Stimulated activated CD4-positive, alpha-beta T cell treated with anti-CD3 and anti-CD28 coated beads, Interleukin-1b, Interleukin-23, amount 100 ng/mL, for 4 hours (primary cell): ENCODE measurements at places on chromosomes 6 and 20.

DNA sequence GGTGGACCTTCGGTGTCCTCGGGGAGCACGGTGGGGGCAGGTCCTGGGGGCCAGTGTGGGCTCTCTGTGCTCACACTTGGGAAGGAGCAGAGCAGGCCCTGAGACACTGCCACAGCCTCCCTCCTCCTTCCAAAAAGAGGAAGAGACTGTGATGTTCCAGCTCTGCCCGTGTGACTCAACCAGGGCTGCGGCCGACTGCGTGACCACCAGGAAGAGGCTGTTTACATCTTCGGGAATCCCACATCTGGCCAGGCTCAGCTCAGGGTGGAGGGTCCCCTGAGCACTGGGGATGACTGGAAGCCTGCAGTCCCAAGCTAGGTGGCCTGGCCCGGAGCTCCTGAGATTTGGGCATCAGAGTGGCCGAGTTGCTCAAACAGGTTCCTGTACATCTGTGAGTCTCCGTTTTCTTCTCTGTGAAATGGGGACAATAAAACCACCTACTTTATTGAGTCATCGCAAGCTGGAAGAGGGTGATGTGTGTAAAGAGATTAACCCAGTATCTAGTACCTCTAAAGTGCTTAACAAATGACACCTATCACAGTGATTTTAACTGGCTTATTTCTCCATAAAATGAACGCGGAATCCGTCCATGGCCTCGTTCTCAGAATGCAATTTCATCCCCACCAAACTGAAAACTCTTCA is 242.1 kb downstream of the DLL1 start:
- no peak for DNase-seq

GRCh38 chr6:81758221-81758620 is 5.7 kb upstream of the TENT5A start:
- DNase-seq: no peak

DNA sequence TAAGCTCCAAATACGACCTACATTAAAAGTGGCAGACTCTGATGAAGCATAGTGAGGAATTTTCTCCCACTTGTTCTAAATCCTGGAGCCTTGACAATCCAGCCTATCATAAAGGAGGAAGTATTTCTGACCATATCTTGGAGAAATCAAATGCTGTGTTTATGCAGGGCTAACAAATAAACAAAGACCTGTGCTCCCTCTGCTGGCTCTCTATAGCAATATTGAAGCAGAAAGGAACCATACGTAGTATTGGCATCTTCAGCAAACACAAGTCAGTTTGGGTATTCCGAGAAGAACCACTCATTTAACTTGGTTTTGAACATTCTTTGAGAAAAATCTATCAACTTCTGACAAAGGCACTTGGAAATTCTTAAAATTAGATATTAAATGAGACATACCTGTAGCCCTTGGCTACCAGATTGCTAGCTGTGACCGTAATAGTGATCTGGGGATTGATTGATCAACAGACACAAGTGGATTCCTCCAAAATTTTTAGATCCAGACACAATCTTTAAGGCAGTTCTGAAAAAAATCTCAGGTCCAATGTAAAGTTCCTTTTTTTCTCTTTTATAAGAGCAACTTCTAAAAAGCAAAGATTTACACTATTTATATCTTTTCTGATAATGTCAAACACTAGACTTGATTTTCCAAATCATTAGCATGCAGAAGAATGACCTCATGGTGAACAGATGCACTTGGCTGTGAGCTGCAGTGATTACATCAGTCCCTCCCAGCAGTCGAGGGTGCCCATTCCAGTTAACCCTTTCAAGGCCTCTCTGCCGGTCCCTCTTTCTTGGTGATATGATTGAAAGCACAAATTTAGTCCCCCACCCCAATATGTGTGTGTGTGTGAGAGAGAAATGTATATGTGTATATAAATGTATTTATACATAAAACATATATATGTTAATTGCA is 40.2 kb downstream of the INSM1 start:
- DNase-seq: no peak

GRCh38 chr20:64030371-64031134 is 5.4 kb upstream of the C20orf204 start:
- no peak for DNase-seq

DNA sequence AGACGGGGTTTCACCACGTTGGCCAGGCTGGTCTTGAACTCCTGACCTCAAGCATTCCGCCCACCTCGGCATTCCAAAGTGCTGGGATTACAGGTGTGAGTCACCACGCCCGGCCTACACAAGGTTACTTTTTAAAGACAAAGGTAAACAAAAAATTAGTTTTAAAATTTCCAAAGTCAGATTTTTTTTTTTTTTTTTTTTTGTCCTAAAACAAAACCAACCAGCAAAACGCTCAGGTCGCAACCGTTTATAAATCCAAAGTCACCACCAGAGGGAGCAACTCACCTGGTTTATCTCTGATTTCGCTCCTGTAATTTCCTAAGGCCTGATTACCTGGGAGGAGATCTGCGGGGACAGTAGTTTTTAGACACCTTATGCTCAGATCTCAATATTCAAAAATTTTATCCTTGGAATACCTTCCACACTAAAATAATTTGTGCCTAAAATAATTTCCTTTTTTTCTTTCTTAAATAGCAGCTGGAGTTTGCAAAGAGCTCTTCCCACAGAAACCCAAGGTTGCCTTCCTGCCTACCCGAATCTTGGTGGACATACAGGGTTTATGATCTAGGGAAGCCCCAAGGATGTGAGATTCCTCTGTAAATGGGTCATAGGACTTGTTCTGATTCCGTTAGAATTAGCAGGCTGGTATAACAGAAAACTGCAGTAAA is 19.8 kb upstream of the TREM1 start:
- DNase-seq: peak; percentile 31

DNA sequence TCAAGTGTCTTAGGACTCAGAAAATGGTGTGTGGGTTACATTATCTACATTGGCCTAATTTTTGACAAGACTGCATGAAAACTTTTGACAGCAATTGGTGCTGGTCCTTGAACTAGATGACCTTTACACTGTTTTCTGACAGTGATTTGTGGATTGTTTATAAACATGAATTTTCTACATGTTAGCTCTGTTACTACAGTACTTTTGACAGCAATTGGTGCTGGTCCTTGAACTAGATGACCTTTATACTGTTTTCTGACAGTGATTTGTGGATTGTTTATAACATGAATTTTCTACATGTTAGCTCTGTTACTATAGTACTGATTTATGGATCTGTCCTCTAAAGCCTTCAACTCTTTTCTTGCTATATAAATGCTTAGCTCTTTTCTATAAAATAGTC is 16.7 kb downstream of the KCTD20 start:
- DNase-seq: no peak

DNA sequence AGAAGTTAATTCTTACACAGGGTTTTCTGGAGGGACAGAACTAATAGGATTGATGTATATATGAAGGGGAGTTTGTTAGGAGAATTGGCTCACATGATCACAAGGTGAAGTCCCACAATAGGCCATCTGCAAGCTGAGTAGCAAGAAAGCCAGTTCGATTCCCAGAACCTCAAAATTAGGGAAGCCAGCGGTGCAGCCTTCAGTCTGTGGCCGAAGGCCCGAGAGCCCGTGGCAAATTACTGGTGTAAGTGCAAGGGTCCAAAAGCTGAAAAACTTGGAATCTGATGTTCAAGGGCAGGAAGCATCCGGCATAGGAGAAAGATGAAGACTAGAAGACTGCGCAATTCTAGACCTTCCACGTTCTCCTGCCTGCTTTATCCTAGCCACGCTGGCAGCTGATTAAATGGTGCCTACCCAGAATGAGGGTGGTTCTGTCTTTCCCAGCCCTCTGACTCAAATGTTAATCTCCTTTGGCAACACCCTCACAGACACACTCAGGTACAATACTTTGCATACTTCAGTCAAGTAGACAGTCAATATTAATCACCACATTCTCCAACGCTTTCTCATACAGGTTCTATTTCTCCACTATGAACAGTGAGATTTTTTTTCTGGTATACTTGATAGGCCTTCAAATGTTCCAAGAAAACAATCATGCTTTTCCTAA is 357.0 kb downstream of the LAMA2 start:
- DNase-seq: no peak

GRCh38 chr6:142605922-142606485 is 304.2 kb downstream of the ADGRG6 start:
- DNase-seq: no peak

- DNase-seq: no peak
These were observed 40.8 kb upstream of the KCNK16 start for GRCh38 chr6:39363280-39363679.

GRCh38 chr6:72665599-72665998 is 43.7 kb downstream of the KCNQ5 start:
- DNase-seq: no peak

GRCh38 chr6:88358846-88359245 is 192.7 kb upstream of the CNR1 start:
- DNase-seq: no peak

DNA sequence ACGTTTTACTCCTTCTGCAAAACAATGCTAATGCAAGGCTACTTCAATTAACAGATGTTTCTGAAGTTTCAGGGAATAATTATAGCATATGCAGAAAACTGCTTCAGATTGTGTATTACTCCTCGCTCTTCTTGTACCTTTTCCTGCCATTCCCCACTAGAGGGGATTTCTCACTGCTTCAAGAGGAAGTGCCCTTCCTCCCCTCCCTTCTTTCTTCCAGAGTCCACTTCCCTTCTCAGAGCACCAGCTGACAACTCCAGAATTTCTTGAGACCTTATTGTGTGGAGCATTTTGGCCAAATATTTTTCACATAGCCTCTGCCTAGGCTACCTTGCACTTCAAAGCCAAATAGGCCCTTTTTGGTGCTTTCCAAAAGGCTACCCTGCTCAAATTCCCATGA is 12.7 kb upstream of the MCUR1 start:
- DNase-seq: no peak

- no peak for DNase-seq
These were observed 11.4 kb downstream of the DYNLT1 start for GRCh38 chr6:158633127-158633526.

- DNase-seq: no peak
These were observed 197.5 kb upstream of the SIM1 start for GRCh38 chr6:100662264-100662663.

DNA sequence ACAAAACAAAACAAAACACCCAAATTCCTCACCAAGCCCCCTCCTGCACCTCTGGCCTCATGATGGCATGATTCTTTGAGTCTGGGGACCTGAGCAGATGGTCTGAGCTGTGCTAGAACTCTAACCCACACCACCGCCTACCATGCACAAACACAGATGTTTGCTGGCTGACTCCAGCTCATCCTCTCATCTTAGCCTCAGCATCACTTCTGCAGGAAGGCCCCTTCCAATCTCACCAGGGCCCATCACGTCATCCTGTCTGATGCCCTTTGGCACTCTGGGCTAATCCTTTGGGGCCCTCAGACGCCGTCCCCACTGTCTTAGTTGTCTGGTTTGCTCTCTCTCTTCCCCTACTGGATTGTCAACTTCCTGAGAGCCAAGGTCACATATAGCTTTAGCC is 85.8 kb downstream of the PHACTR3 start:
- no peak for DNase-seq

GRCh38 chr6:169215201-169215681 is 38.4 kb downstream of the THBS2 start:
- no peak for DNase-seq

DNA sequence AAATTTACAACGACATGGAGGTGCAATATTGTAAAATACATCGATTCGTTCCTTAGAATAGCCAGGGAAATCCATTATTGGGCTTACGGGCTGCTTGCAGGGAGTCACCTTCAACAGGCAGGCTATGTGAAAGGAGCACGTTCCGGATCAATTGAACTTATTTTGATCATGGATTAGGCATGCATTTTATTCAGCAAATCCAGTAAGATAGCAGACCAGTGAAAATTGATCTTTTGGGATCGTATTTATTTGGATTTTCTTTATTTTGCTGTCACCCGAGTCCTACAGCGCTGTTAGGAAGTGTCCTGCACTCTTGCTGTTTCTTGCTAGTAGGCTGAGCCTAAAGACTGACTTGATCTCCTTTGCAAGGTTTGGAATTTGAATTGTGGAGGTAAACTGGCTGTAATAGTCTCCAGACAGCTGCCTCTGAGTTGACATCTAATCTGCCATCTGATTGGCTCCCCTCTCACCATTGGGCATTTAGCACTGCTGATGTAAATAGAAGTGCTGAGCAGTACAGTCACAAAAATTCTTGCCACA is 3.0 kb downstream of the ARID1B start:
- DNase-seq: peak; percentile 30

DNA sequence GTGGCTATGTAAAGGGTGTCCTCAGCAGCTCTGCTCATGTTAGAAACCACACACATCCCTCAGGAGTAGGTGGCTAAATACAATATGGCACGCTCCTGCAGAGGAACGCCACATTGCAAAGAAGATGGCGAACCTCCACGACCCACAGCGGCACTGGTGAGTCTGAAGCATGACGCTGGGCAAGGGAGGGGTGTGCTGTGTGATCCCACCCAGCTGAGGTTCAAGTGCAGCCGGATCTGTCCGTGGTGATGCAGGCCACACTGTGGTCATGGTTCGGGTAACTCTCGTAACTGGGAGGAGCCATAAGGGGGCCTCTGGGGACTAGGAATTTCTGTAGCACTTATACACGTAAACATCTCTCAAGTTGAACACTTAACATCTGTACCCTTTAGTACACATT is 23.4 kb upstream of the APMAP start:
- no peak for DNase-seq

DNA sequence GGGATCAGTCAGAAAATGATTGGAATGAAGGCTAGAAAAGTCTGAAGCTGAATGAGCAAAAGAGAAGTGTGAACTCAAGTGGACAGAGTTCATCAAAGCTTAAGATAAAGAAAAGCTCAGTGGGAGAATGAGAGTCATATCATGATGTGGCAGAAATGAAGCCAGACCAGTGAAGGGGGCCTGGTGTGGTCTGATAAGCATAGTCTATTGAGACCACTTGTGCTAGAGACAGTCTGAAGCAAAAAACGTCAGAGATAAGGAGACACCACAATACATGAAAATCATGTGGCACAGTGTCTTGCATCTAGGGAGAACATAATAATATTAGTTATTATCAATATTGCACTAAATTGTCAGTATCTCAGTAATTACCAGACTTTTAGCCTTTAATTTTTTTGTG is 601.5 kb downstream of the UTRN start:
- DNase-seq: no peak

GRCh38 chr20:51365670-51366069 is 176.8 kb downstream of the NFATC2 start:
- DNase-seq: no peak

DNA sequence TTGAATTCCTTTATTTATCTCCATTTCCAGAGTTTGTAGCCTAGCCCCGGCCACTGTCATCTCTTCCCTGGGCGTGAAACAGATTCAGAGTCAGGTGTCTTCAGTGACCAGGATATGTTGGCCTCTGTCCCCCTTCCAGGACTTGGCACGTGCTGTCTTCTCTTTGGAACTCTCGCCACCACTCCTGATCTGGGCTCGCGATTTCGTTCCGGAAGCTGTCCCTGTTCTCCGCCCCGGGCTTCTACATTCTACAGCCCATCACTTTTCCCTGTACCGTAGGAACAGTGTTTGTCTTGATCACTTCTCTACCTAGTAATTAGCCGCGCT is 739 bp downstream of the GSS start:
- DNase-seq: no peak

DNA sequence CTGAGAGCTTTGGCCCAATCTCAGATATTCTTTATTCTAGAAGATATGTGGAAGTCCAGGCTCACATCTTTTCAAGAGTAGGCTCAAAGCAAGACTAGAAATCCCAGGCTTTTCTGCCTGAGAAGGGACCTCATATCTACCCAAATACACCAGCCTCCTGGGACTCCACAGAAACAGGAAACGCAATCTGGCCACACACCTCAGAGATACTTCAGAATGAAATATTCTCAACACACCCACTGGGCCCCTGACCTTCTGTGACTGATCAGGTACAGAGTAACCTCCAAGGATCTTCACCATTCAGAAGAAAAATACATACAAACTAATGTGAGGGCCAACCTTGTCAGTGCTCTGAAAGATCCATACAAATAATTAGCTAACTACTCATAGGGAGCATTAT is 183.2 kb downstream of the HIVEP2 start:
- DNase-seq: no peak
